T-helper 1 cell (primary cell): ENCODE measurements at places on chromosomes 5 and 9.

DNA sequence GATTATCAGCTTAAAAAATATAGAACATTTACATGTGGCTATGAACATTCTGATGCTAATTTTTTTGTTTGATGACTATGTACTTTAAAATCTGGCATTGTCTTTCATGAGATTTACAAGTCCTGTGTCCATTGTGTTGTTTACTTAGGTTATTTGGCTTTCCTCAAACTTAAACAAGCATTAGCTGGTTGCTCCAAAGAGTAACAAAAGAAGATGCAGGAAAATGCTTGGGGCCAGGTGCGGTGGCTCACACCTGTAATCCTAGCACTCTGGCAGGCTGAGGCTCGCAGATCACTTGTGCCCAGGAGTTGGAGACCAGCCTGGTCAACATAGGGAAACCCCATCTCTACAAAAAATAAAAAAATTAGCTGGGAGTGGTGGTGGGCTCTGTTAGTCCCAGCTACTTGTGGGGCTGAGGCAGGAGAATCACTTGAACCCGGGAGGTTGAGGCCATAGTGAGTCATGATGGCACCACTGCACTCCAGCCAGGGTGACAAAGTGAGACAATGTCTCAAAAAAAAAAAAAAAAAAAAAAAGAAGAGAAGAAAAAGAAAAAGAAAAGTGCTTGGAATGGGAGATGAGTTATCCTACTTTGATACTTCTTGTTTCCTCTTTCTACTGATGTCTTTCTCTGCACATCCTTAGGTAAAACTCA, 39.7 kb downstream of the PAM start:
- DNase-seq = no peak

DNA sequence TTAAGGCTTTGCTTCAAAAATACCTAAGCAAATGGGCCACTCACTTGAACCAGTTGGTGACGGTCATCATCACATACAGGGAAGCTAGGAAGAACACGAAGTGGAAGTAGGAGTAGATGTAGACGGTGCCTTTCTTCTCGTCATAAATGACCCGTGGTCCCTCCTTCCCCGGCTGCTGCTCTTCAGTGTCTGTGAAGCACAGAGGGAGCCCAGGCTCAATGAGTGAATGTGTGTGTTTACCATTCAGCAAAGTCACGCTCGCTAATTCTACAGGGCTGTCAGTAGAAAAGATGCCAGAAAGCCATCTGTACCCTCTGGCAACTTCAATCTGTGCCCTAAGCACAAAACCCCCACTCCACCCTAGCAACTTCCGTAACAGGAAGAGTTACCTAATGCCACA, 109.8 kb downstream of the SERINC5 start:
- DNase-seq = no peak

GRCh38 chr5:71738662-71739361, 19.7 kb downstream of the CARTPT start:
- no peak for DNase-seq

- no peak for DNase-seq
Measured at GRCh38 chr9:108331596-108331995, 524.2 kb downstream of the ACTL7B start.

DNA sequence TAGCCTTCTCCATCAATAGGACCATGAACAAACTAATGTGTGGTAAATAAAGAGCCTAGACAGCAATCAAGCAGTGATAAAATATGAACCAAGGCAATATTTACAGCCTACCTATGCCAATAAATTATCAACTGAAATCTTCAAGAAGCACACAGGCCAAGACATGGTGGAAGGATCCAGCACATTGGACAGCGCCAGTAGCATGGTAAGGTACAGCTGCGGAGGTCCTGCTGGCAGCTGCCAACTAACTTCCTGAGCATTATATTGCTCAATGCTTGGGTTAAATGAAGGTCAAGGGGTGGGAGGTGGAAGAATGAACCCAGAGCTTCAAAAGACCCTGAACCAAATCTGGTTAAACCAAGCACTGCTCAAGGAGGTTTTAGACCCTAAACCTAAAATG, 16.5 kb upstream of the SPDL1 start:
- no peak for DNase-seq

GRCh38 chr5:67235399-67236110, 39.0 kb upstream of the CD180 start:
- DNase-seq = no peak

- no peak for DNase-seq
Measured at GRCh38 chr5:147983742-147984141, 77.4 kb upstream of the C5orf46 start.

- DNase-seq = no peak
Measured at GRCh38 chr5:109589239-109589638, 100.5 kb upstream of the MAN2A1 start.

DNA sequence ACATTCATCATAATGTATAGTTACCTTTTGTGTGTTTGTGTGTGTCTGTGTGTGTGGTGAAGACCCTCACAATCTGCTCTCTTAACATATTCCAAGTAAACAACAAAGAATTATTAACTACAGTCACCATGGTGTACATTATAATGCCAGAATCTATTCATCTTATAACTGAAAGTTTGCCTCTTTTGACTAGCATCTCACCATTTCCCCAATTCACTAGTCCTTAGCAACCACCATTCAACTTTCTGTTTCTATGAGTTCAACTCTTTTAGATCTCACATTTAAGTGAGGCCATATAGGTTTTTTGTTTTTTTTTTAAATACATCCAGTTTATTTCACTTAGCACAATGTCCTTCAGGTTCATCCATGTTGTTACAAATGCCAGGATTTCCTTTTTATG, 83.6 kb downstream of the SMC2 start:
- no peak for DNase-seq

DNA sequence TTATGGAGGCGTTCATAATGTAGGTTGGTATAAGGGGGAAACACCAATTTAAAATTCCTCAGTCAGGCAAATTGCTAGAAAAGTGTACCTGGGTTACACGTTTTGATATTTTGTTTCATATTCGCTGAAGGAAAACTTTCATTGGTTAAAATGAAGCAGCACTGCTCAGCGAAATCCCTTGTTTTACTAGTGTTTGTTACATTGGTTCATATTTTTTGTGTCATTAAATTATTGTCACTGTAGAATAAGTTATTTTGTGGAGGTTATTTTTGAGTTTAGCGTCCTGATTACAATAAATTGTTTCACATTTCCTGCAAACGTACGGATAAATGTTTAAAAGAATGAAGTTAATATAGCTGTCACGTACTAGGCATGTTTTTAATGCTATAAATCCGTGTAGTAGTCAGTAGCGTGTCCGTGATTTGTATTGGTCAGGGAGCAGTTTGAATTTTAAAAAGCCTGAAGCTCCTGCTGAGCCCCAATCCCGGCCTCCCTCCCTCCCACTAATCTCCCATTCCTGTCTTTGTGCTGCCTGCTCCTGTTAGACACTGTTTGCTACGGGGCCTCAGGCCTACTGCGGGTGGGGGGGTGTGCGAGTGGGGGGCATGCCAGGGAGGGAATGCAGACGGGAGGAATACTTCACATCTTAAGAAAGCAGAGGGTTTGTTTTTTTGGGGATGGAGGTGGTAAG, 2.0 kb downstream of the NIPBL start:
- DNase-seq = no peak

DNA sequence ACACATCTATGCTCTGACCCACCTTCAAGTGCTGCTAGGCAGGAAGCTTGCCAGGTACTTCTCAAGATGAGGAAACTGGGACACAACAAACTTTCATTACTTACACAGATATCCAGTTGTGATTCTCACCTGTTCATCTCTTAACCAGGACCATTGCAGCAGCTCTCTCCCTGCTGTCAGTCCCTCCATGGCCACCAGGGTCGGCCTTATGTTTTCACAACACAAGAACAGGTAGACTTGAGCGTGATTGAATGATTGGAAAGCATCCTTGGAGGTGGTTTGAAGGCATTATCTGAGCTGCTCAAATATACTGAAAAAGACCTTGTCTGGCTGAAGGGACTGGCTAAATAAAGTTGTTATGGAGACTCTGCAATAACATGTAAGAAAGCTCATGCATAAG, 94.4 kb downstream of the MTREX start:
- no peak for DNase-seq
